Stimulated activated CD4-positive, alpha-beta T cell treated with anti-CD3 and anti-CD28 coated beads, TNF-alpha, amount 100 ng/mL, for 1 hour (primary cell): ENCODE measurements at places on chromosomes 13 and 19.
A peak's percentile ranks its signal among the peaks of the same experiment; 100 is the strongest.

GRCh38 chr19:10389863-10390262 lies 9.5 kb upstream of the TYK2 start:
- no peak for DNase-seq

GRCh38 chr19:34577531-34578101 lies 96.1 kb downstream of the WTIP start:
- no peak for DNase-seq

- DNase-seq = no peak
These were observed 531.1 kb downstream of the IRS2 start for GRCh38 chr13:109255141-109255856.

DNA sequence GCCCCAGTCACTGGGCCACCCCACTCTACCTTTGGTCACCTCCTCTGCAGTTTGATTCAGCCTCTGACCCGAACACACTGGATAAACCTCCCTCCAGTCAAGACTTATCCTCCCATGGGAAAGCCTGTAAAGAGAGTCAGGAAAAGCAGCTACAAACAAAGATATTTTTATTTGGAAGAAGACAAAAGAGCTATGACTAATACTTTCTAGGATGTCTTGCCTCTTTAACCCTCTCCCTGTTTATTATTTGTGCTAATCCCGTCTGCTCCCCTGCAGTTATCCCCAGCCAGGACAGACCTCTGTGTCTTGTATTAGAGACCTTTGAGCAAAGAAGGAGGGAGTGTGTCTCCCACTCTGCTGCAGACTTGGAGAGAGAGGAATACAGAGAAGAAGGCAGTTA lies 178.3 kb downstream of the EFNB2 start:
- no peak for DNase-seq

GRCh38 chr13:72637561-72637960 lies 89.9 kb downstream of the MZT1 start:
- no peak for DNase-seq

DNA sequence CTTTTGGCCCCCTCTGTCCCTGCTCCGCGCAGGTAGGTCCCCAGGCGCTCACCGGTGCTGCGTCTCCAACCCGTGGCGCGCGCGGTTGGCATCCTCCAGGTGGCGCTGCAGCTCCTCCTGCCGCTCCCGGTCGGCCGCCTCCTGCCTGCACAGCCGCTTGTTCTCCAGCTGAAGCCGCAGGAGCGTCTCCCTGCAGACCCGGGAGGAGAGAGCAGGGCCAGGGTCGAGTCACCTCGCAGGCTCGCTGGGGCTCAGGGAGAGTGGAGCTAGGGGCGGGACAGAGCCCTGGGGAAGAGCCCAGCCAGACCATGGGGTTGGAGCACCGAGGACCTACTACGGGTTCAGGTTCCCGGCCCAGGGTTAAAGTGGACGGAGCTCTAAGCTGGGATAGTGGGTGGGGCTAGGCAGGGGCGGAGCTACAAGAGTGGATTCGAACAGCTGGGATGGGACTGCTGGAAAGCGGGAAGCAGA lies 9.3 kb downstream of the HOOK2 start:
- DNase-seq = peak; percentile 64

- DNase-seq = no peak
These were observed 681 bp downstream of the SLC5A5 start for GRCh38 chr19:17872251-17873001.
